ENCODE measurements at places on chromosomes 7 and 10. TPM values are rescaled to one million over a fixed set of nuclear protein-coding genes. Genes with fewer than 3 reads are reported as not detected.

The LRMDA gene
- total RNA-seq = 4.4 TPM

The XRCC2 gene
- total RNA-seq = 4.8 TPM

The ZFAND2A gene
- 52.2 TPM for total RNA-seq

The KNDC1 gene
- 1.4 TPM for total RNA-seq

All from A549 treated with Hydrocortisone at 1 μM for 4 hours (cell line).